ACHN (cell line): ENCODE measurements at places on chromosomes 7 and 10.

GRCh38 chr10:70265032-70265689, 18.6 kb downstream of the NPFFR1 start:
- peak; percentile 26 for DNase-seq

DNA sequence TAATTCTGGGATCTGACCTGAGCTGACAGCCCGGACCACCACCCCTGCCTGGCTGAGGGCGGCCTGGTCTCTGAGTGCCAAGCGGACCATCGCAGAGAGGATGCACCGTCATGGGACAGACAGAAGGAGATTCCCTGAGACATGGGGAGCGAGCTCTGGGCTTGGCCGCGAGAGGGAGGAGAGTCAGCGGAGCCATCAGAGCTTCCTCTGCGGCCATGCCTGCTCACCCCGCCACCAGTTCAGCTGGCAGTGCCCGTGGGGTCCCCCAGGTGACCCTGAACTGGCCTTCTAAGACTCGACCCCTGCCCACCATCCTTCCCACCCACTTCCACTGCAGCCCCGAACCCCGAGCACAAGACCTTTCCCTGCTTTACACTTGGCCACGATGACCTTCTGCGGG, 152.8 kb downstream of the TCERG1L start:
- no peak for DNase-seq

- no peak for DNase-seq
These were observed 171.8 kb downstream of the SUGCT start for GRCh38 chr7:40306596-40306995.

DNA sequence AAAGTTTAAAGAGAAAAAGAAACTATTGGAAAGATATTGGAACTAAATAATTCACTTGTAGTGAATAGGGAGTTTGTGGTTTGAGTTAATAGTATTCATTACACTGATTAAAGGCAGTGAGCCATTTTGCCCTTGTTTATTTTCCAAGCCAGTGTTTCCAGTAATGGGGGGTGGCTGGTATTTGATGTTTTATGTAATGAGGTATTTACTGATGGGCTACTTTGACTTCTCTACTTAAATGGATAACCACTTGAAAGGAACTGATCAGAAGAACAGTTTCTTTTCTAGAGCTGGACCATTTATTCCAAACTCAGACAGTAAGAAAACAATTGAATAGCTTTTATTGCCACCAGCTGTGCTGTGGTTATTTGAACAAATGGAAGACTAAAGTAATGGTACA, 227.0 kb upstream of the HDAC9 start:
- no peak for DNase-seq

- DNase-seq = no peak
These were observed 125.4 kb upstream of the SORCS3 start for GRCh38 chr10:104515678-104516199.

DNA sequence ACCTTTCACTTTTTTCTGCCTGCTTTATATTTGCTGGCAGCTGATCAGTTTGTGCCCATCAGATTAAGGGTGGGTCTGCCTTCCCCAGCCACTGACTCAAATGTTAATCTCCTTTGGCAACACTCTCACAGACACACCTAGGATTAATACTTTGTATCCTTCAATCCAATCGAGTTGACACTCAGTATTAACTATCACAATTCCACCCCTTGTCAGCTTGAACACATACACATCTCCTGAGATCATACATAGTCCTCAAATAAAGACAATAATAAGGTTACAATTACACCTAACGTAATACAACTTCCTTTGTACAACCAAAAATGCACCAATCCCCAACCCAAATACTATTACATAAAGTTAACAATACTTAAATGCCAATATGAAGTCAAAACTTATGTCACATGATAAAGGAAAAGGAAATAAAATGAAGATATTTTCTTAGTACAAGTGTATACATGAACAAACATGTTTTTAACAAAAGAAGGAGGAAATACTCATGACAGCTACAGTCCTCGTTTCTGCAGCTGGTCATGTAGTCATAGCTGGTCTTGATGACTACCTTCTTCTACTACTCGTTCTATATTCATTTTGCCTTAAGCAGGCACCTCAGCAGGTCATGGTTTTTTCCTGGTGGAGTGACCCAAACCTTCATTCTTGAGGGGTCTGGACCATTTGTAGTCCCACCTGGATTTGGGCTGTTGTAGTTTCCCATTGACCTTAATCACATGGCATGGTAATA, 96.7 kb upstream of the CABCOCO1 start:
- DNase-seq = no peak

- no peak for DNase-seq
These were observed 25.2 kb downstream of the ZNF775 start for GRCh38 chr7:150404172-150404804.

GRCh38 chr10:124002391-124003069, 90.9 kb downstream of the CHST15 start:
- no peak for DNase-seq

DNA sequence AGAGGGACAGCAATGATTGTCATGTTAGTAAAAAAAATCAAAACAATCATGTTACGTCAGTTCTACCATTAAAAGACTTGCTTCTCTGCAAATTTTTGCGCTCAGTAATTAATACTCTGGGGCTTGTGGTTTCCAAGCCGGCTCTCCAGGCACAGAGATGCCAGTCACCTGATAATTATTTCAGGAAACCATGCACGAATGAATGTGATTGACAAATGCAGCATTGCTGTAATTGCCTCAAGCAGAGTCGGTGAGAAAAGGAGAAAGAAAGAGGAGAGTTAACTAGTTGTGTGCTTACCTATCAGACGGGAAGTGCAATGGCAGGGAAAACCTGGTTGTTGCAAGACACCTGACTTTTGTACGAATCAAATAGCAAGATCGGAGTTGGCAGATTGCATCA, 609.8 kb upstream of the MKI67 start:
- DNase-seq = no peak

DNA sequence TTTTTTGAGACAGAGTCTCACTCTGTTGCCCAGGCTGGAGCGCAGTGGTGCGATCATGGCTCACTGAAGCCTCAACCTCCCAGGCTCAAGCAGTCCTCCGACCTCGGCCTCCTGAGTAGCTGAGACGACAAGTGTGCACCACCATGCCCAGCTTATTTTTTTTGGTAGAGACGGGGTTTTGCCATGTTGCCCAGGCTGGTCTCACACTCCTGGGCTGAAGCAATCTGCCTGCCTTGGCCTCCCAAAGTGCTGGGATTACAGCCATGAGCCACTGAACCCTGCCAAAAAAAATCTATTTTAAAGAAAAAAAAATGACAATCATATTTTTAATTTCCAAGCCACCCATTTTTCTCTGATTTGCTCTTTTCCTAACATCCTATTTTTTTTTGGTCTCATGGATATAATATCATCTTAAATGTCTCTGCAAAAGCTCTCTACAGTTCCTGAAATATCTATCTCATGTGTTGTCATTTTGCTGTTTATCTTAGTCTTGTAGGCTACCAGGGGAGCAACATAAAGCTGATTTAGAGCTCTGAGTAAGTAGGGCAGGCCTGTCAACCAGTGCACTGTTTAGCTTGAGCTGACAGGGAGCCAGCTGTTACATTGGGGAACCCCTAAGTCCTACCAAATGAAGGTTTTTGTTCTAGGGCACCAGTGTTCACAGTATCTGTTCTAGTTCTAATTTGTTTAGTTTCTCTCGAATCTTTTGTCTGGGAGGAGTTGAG, 29.9 kb upstream of the HBP1 start:
- DNase-seq = no peak

DNA sequence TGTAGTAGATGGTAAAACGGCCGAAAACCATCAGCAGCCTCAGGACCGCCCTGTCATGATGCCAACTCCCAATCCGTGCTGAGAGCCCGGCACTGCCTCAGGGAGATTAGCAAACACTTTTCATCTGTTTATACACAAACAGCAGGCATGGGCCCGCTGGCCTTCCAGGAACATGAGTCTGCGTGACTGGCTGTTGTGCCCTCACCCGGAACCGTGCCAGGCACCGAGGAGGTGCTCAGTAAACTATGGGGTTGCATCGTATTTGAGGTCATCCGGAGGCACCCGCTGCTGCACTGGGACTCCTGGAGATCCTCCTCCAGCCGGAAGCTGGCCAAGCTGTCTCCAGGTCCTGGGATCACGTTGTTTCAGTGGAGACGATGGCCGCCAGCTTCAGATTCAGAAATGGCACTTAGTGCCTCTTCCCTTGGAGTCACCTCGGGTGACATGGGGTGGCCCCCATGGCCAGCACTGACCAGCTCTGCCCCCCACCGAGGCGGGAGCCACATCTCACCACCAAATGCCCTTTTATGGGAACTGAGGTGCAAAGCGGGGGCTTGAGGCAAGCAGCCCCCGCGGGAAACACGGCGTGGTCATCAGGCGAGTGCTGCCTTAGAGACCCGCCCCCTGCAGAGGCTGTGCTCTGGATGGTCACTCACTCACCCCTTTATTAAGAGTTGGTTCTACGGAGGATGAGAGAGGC, 585.9 kb downstream of the PTPRN2 start:
- no peak for DNase-seq

GRCh38 chr7:116194115-116194514, 16.2 kb upstream of the TES start:
- no peak for DNase-seq

DNA sequence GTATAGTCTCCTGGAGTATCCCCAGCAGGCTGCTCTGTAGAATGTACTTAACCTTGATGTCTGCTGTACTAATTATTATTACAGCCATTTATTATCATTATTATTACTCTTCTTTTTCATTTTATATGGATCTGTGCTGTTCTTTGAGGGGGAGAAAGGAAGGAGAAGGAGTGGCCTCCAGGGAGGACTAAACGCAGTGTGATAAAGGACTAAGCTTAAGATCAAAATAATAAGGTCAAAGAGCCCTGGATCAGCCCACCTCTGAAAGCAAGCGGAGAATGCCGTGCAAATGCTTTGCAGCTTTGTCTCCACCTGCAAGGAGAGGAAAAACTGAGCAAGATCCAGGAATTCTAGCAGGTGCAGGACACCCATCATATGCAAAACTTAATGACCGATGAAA, 65.3 kb downstream of the RELN start:
- DNase-seq = no peak

- no peak for DNase-seq
These were observed at the start of gene KAZALD1 for GRCh38 chr10:101061624-101062231. Gene KAZALD1, plus strand, starts transcription at chr10:101061989. Its CDS starts 604 bp downstream, at chr10:101062593.

GRCh38 chr10:9885761-9886160, 1131.9 kb upstream of the CELF2 start:
- DNase-seq = no peak

- DNase-seq = no peak
These were observed 43.4 kb downstream of the CDK1 start for GRCh38 chr10:60821656-60822055.

DNA sequence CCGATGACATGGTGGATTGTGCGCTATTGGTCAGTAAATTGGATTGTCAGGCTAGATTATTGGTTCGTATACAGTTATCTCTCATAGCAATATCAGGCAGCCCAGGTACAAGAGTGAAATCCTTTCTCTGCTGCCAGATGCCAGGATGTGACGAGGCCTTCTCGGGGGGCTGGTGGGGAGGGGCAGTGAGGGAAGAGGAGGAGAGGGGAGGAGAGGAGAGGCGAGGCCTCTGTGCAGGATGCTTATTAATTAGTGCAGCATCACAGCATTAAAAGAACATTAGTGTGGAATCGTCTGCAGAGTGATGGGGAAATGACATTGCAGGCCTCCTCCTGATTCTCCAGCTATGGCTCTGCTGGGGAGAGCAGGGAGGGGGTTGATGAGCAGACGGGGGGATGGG, 30.5 kb upstream of the SLF2 start:
- DNase-seq = no peak

DNA sequence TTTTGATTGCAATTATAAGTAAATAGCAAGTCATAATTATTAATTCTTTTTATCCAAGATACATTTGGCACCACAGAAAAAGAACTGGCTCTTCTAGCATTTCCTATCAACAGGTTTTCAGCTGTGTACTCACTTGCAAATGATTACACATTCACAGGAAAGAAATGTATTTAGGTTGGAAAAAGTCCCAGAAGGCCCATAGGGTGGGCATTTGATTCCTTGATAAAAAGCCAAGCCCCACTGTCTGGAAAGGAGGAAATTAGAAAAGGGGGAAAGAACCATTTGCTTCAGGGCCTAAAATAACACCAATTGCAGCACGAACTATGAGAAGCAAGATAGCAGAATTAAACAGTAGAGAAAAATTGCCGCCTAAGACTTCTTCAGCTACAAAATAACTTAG, 80.8 kb upstream of the COL1A2 start:
- DNase-seq = no peak

DNA sequence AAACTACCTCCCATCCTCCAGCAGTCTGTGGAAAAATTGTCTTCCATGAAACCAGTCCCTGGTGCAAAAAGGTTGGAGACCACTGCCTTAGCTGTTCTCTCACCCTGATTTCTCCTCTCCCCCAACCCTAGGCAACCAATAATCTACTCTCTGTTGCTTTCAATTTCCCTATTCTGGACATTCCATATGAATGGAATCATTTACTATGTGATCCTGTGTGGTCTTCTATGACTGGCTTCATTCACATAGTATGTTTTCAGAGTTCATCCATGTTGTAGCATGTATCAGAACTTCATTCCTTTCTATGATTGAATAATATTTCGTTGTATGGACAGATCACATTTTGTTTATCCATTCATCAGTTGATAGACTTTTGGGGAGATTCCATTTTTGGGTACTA, 38.3 kb upstream of the DLG5 start:
- DNase-seq = no peak

- peak; percentile 20 for DNase-seq
These were observed 69.0 kb upstream of the RSBN1L start for GRCh38 chr7:77627309-77627676.

GRCh38 chr10:12832096-12832495, 169.4 kb downstream of the CCDC3 start:
- DNase-seq = no peak

GRCh38 chr10:88546497-88546896, 36.6 kb downstream of the RNLS start:
- DNase-seq = peak; percentile 43

- no peak for DNase-seq
These were observed 2.3 kb upstream of the GIMAP8 start for GRCh38 chr7:150447966-150448788.

GRCh38 chr10:98312822-98313221, 44.8 kb upstream of the LOXL4 start:
- no peak for DNase-seq

DNA sequence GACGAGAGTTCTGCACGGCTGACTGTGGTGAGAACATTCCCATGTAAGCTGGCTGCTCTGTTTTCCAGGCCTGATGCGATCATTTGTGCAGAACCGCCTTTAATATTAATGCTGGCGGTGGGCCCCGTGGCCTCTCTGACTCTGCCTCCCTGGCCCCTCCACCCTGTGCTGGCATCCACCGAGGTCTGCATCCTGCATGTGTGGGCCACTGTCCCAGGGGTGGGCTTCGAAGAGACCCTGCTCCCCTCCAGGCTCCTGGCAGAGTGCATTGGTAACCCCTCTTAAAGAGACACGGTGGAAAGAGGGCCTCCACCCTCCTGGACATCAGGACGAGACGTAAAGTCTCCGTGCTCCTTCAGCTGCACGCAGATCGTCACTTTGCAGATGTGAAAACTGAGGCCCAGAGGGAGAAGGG, 67.3 kb upstream of the FAM20C start:
- DNase-seq = no peak

DNA sequence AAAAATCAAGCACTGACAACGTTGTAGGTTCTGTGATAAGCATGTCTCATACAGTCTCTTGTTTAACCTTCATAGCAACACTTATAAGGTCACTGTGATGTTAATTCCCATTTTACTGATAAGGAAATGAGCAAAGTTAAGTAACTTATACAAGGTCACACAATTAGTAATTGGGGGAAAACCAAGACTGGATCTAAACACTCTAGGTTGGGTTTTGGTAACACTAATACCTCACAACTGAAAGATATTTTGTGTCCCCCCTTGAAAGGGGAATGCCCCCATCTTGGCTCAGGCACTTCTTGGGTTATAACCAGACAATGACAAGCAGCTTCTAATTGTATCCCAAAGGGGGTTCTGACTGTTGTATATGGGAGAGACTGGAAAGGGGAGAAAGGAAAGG, 36.0 kb upstream of the ABCB4 start:
- no peak for DNase-seq
